GM04504 (cell line): ENCODE measurements at places on chromosomes 11 and 22.

- no peak for DNase-seq
Measured at GRCh38 chr22:47574556-47574955, 812.1 kb downstream of the TBC1D22A start.

GRCh38 chr11:132644520-132645239, 887.6 kb downstream of the OPCML start:
- no peak for DNase-seq

- peak; percentile 40 for DNase-seq
Measured at GRCh38 chr11:124644426-124645280, 22.0 kb downstream of the TBRG1 start.

GRCh38 chr11:97325693-97326092, 935.9 kb downstream of the JRKL start:
- DNase-seq: no peak

DNA sequence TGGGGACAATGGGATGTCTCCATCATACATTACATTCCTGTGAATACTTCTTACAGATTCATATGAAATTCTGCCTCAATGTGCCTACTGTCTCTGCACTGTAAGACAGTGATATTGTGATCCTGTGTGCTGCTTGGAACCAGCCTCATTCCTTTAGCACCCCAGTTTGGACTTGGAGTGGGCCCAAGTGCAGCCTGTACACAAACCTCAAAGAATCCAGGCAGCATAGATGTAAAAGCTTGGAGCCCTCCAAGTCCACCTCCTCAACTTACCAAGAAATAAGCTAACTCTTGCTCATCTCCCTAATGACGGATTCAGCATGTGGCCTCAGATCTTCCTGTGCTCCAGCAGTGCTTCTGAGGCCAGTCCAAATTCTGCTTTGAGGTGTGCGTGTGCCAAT, 24.4 kb downstream of the GRAP2 start:
- DNase-seq: no peak

DNA sequence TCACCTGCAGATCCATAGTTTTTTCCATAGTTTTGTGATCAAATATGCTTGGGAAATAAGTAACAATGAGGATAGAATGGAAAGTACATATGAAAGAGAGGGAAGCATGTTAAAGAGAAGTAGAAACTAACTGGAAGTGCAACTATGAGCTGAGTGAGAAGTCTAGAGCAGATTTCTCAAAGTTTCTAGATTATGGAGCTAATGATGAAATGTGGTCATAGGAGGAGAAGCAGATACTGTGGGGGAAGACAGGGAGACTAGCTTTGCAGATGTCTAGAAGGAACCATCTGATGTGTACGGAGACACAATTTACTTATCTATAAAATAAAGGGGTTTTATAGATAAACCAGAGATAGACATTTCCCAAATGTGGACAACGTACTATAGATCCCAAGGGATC, 37.1 kb downstream of the RELT start:
- DNase-seq: no peak

GRCh38 chr11:119774172-119774763, 45.3 kb upstream of the NECTIN1 start:
- DNase-seq: no peak

GRCh38 chr11:111566324-111566723, 25.8 kb downstream of the LAYN start:
- no peak for DNase-seq

DNA sequence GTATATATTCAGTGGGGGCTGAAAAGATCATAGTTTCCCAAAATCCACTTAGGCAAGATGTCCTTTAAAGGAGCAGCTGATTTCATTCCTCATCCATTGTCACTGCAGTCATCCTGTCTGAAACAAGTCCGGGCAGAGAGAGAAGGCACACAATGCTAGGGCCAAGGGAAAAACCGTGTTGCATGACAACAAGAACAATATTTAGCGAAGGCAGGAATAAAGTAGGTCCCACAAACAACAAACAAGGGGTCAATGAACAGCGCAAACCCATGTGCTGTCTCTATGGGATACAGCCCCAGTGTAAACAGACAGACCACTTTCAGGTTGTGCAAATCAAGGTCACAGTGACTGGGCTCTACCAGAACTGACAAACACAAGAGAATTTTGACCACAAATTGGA, 9.0 kb downstream of the PAMR1 start:
- DNase-seq: no peak

GRCh38 chr11:16933291-16933690, 80.9 kb downstream of the PLEKHA7 start:
- DNase-seq: no peak

DNA sequence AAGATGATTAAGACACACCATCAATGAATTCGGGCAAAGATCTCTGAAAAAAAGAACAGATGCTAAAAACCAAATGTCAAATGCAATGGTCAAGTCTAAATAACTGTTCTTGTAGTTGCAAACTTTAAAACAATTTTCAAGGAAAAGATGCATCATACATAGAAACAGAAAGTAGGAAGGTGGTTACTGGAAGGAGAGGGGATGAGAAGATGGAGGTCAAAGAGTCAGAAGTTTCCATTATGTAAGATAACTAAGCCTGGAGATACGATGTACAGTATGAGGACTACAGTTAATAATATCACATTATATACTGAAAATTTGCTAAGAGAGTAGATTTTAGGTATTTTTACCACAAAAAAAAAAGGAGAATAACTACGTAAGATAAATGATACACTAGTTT, 27.1 kb downstream of the CWF19L2 start:
- no peak for DNase-seq

GRCh38 chr11:73461335-73461840, 85.2 kb downstream of the RELT start:
- no peak for DNase-seq

DNA sequence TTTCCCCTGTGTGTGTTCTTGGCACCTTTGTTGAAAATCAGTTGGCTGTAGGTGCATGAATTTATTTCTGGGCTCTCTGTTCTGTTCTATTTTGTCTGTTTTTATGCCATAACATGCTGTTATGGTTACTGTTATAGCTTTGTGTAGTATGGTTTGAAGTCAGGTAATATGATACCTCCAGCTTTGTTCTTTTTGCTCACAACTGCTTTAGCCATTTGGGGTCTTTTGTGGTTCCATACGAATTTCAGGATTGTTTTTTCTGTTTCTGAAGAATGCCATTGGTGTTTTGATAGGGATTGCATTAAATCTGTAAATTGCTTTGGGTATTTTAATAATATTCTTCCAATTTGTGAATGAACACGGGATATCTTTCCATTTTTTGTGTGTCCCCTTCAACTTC, 4.7 kb downstream of the PEX26 start:
- no peak for DNase-seq

DNA sequence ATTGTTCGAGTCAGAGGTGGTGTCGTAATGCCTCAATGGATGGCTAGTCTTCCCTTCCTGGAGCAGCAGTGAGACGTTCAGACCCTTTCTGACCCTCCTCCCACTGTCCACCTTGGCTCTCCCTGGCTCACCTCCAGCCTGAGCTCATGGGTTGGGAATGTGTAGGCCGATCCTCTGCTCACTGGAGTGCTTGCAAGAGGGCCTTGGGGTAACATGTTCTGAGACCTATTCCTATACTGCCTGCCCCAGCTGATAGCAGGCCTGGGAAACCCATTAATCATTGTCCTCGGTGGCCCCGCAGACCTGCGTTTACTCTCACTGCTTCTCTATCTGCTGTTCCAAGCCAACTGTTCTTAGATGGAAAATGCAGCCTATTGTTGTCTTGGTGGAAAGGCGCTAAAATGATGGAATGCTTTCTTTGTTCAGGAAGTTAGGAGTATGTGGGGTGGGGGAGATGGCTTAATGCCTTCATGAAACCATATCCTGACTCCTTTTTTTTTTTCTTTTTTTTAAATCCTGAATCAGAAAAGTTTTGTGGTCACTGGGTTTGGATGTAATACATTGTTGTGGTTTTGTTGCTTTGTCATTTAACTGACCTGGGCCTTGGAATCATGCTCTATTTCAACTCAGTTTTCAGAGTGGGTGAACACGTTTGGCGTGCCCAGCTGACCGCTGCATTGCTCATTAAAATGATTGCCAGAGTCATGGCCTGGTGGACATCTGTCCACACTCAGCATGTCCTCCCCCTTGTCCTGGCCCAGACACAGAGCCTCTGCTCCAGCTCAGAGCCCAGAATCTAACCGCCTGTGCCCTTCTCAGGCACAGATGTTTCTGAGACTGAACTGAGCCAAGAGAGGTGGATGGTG, 72.5 kb downstream of the MICAL2 start:
- DNase-seq: peak; percentile 97

- DNase-seq: no peak
Measured at GRCh38 chr11:15276621-15277020, 161.9 kb downstream of the INSC start.

DNA sequence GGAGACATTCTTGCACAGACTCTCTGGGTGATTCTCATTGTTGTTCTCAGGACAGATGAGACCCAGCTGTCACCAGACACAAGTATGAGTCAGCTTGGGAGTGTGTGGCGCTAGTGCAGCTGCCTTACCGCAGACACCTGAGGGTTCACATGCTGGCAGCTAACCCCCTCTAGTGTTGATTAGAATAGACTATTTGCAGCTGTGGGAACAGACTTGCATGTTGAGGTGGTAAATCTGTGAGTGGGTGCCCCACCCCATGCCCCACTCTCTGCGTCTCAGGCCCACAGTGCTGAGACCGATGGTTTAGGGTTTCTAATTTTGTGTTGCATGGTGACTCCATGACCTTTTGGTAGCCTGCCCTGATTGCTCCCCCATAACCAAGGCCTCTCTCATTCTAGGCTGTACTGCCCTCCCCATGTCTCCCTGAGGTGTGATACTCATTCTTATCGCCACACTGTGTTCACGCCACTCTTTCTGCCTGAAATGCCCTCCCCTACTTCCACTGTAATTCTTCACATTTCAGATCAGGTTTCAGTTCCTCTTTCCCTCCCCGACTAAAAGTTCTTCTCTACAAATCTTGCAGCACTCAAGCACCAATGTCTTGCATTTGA, 73.7 kb upstream of the KIRREL3 start:
- peak; percentile 70 for DNase-seq

GRCh38 chr11:130206141-130206540, 46.6 kb downstream of the ST14 start:
- no peak for DNase-seq
